Bladder microvascular endothelial cell (primary cell): ENCODE measurements at places on chromosomes 2 and 18. TPM values are rescaled to one million over a fixed set of nuclear protein-coding genes. Genes with fewer than 3 reads are reported as not detected.

ARHGEF4 gene
- under 0.01 and 1.0 TPM in 2 replicates for total RNA-seq

RIOK3 gene
- 45.3 and 71.9 TPM in 2 replicates for total RNA-seq

LONRF2 gene
- total RNA-seq: under 0.01 TPM in 1 of 2 replicates, not detected in the other

SCN2A gene
- under 0.01 TPM in 2 replicates for total RNA-seq

TRIM43 gene
- total RNA-seq: not detected in 2 replicates

ITGB6 gene
- not detected in 2 replicates for total RNA-seq

CDK15 gene
- total RNA-seq: not detected in 2 replicates

UCN gene
- total RNA-seq: 0.44 and 0.49 TPM in 2 replicates

LRATD1 gene
- 2.1 and 2.7 TPM in 2 replicates for total RNA-seq

CAD gene
- 27.0 and 81.6 TPM in 2 replicates for total RNA-seq

ITGA4 gene
- total RNA-seq: 1.9 and 7.8 TPM in 2 replicates

FEV gene
- total RNA-seq: not detected in 2 replicates

SERPINE2 gene
- total RNA-seq: 7.4 and 17.6 TPM in 2 replicates

FBXO36 gene
- 0.57 and 1.5 TPM in 2 replicates for total RNA-seq

TEKT4 gene
- not detected in 2 replicates for total RNA-seq

ASAP2 gene
- total RNA-seq: 28.7 and 52.2 TPM in 2 replicates

MCM6 gene
- total RNA-seq: 18.8 and 31.6 TPM in 2 replicates

LIMS3 gene
- total RNA-seq: 4.4 and 69.0 TPM in 2 replicates

HNMT gene
- 2.3 and 4.4 TPM in 2 replicates for total RNA-seq
